ENCODE measurements at places on chromosomes 4 and X. TPM values are rescaled to one million over a fixed set of nuclear protein-coding genes. Genes with fewer than 3 reads are reported as not detected.

- no peak for DNase-seq
- H3K4me1 ChIP-seq, result no peaks in the 10 kb centered on the region
- H3K4me3 ChIP-seq, result no peak overlapping the region
- H3K27me3 ChIP-seq, result no peaks in the 10 kb centered on the region
- no peaks in the 10 kb centered on the region for H3K36me3 ChIP-seq
Measured at GRCh38 chrX:125778261-125778660, 387.8 kb downstream of the DCAF12L2 start.

DNA sequence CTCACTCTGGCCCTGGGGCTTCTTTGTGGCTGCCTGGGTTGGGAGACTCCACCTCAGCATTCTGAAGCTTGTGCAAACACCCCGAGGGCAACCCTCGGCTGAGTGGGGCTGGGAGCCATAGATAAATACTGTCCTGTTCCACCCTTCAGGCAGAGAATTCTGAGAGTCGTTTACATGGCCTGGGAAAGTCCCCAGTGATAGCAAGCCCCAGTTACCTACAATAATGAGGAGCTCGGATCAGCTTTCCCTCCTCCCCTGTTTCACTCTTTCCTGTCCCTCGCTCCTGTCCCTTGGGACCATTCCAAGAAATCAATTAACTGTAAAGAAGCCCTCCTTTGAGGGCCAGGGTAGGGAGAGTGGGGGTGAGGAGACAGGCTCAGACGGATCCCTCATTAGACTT lies 31.6 kb upstream of the DDX3X start:
- no peaks in the 10 kb centered on the region for H3K27me3 ChIP-seq
- H3K4me1 ChIP-seq, result no peaks in the 10 kb centered on the region
- no peak for DNase-seq
- no peak overlapping the region for H3K27ac ChIP-seq
- H3K36me3 ChIP-seq, result no peaks in the 10 kb centered on the region

DNA sequence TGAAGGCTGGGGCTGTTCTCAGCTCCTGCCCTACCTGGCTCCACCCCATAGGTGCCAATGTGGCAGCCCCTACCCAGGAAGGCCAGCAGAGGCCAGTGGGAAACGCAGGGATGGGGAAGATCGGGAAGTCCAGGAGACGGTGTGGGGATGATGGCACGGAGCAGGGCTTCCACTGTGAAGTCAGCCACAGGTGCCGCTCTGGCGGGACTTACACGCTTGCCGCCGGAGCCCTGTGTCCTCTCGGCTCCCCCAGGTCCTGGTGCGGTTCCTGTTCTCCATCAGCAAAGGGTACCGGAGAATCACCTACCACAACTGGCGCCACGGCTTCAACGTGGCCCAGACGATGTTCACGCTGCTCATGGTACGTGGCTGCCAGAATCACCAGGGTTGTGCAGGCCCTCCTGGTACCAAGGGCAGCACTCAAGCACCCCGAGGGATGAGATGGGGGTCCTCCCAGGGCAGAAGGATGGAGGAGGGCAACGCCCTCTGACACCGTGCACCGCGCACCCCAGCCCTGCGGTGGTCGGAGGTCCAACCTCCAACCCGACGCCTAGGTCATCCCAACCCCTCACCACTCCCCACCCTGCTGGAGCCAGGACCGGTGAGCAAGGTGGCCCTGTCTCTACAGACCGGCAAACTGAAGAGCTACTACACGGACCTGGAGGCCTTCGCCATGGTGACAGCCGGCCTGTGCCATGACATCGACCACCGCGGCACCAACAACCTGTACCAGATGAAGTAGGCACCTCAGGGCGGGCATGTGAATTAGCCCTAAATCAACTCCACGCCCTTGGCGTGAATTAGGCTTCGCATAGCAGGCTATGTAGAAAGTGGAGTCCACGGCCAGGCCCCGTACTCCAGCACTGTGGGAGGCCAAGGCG lies 12.0 kb downstream of the ATP5ME start:
- DNase-seq, result no peak
- H3K4me1 ChIP-seq, result peaks cover 11% of the 10 kb centered on the region
- peak overlapping the region; percentile 69 for H3K27ac ChIP-seq
- H3K36me3 ChIP-seq, result peaks cover 5% of the 10 kb centered on the region

The AMMECR1 gene
- total RNA-seq, result 12.1 TPM

- H3K4me1 ChIP-seq, result no peaks in the 10 kb centered on the region
- no peak overlapping the region for H3K4me3 ChIP-seq
- H3K36me3 ChIP-seq, result no peaks in the 10 kb centered on the region
- no peaks in the 10 kb centered on the region for H3K27me3 ChIP-seq
Measured at GRCh38 chrX:99973572-99974226, 436.4 kb downstream of the PCDH19 start.

GRCh38 chr4:68404153-68404552 lies 43.1 kb upstream of the TMPRSS11E start:
- H3K4me3 ChIP-seq, result no peak overlapping the region
- no peaks in the 10 kb centered on the region for H3K36me3 ChIP-seq
- peaks cover 2% of the 10 kb centered on the region for H3K4me1 ChIP-seq
- H3K27me3 ChIP-seq, result no peaks in the 10 kb centered on the region
- no peak for DNase-seq

The SHROOM4 gene
- total RNA-seq, result not detected

- DNase-seq, result no peak
- H3K4me1 ChIP-seq, result no peaks in the 10 kb centered on the region
- no peaks in the 10 kb centered on the region for H3K36me3 ChIP-seq
- no peaks in the 10 kb centered on the region for H3K27me3 ChIP-seq
- H3K4me3 ChIP-seq, result no peak overlapping the region
- no peak overlapping the region for H3K27ac ChIP-seq
Measured at GRCh38 chr4:7814451-7814850, 125.2 kb downstream of the AFAP1 start.
